ENCODE measurements at places on chromosomes 5 and 9. TPM values are rescaled to one million over a fixed set of nuclear protein-coding genes. Genes with fewer than 3 reads are reported as not detected.

The MYO10 gene
- 0.21 TPM for total RNA-seq

GRCh38 chr5:69285448-69286116 is 47.0 kb downstream of the CCDC125 start:
- DNase-seq = no peak

The NSG2 gene
- not detected for total RNA-seq

DNA sequence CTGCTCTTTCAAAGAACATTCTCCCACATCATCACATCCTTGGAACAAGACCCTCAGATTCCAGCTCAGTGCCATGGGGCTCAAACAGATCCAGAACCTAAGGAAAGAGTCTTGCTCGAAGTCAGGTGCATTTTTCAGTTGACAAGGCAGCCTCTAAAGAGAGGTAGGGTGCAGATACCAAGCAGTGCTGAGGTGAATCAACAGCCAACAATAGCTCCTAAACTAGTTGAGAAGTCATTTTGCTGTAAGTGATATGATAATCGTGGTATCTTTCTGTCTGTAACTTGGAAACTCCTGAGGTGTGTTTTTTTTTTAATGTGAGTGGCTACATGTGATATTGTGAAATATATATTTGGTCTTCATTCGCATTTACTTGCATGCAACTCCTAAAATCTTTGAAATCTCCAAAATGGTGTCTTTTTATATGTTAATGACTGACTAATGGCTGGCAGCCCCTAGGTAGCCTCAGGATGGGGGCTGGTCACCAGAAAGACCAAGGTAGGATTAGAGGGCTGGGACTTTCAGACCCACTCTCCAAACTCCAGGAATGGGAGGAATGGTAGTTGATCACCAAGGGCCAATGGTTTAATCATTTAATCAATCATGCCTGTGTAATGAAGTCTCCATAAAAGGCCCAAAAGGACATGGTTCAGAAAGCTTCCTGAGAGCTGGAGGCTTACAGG is 96.6 kb downstream of the SERINC5 start:
- DNase-seq = no peak

The MEGF10 gene
- total RNA-seq = not detected

GRCh38 chr5:149865746-149866145 is 78.8 kb downstream of the PDE6A start:
- no peak for DNase-seq

- DNase-seq = no peak
Measured at GRCh38 chr5:136527311-136527710, 162.0 kb upstream of the TRPC7 start.

- DNase-seq = no peak
Measured at GRCh38 chr9:125630436-125630835, 76.6 kb downstream of the MAPKAP1 start.

DNA sequence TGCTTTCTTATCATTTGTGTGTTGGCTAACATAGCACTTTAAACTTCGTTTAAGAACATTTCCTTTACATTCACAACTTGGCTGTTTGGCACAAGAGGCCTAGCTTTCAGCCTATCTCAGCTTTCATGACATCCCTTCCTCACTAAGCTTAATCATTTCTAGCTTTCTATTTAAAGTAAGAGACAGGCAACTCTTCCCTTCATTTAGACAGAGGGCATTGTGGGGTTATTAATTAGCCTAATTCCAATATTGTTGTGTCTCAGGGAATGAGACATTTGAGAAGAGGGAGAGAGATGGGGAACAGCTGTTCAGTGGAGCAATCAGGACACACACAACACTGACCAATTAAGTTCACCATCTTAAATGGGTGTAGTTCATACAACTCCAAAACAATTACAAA is 51.0 kb upstream of the OR2K2 start:
- no peak for DNase-seq

The PPP1R26 gene
- total RNA-seq = 4.9 TPM

- no peak for DNase-seq
Measured at GRCh38 chr5:159593518-159594073, 263.3 kb upstream of the IL12B start.

The COL23A1 gene
- total RNA-seq = not detected

The MYOT gene
- not detected for total RNA-seq

The PCDHB9 gene
- total RNA-seq = not detected

The DAB2 gene
- not detected for total RNA-seq

The BRD9 gene
- total RNA-seq = 50.7 TPM

- DNase-seq = no peak
Measured at GRCh38 chr9:75471549-75472114, 383.3 kb downstream of the OSTF1 start.

GRCh38 chr9:91963711-91964240 is 13.7 kb upstream of the ROR2 start:
- no peak for DNase-seq

GRCh38 chr5:38548064-38548759 is 8.2 kb downstream of the LIFR start:
- no peak for DNase-seq

The TMEM267 gene
- 17.6 TPM for total RNA-seq

The TXNDC8 gene
- not detected for total RNA-seq

DNA sequence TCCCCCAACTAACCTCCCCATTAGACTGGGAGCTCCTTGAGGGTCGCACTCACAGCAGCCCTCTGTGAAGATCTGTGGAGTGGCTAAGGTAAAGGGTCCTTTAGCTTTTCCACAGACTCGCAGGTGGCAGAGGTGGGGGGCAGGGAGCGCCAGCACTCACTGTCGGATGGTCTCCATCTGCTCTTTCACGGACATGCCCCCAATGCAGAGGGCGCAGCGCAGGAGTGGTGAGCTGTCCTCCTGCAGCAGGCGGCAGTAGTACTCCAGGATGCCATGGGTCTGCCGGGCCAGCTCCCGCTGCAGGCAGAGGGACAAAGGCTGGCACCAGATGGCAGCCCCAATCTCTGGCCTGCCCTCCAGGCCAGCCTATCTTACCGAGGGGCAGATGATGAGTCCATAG is 2.2 kb downstream of the DDX41 start:
- DNase-seq = no peak

The PCDHB8 gene
- not detected for total RNA-seq

GRCh38 chr5:151719228-151720000 is 32.7 kb upstream of the SPARC start:
- DNase-seq = peak; percentile 36

The NTNG2 gene
- total RNA-seq = 0.77 TPM

- no peak for DNase-seq
Measured at GRCh38 chr9:84897362-84898094, 228.0 kb downstream of the NTRK2 start.

The SLC4A9 gene
- not detected for total RNA-seq

- peak; percentile 13 for DNase-seq
Measured at GRCh38 chr9:126777733-126778132, 27.1 kb upstream of the ZBTB43 start.

All from activated CD4-positive, alpha-beta memory T cell treated with anti-CD3 and anti-CD28 coated beads for 36 hours (primary cell).